ENCODE measurements at places on chromosomes 7 and 10. TPM values are rescaled to one million over a fixed set of nuclear protein-coding genes. Genes with fewer than 3 reads are reported as not detected.

Gene SLC26A5
- total RNA-seq, result 0.71 TPM

Gene TMEM184A
- 3.5 TPM for total RNA-seq

Gene CCL24
- total RNA-seq, result not detected

Gene PCLO
- 34.6 TPM for total RNA-seq

Gene NUP205
- 62.1 TPM for total RNA-seq

Gene ANKRD7
- 4.4 TPM for total RNA-seq

Gene PAPOLB
- 1.5 TPM for total RNA-seq

Gene TLL2
- total RNA-seq, result 1.5 TPM

Gene NKX1-2
- total RNA-seq, result not detected

Measured in camera-type eye (tissue), 1 donor.